ENCODE measurements at places on chromosomes 1 and 21.

DNA sequence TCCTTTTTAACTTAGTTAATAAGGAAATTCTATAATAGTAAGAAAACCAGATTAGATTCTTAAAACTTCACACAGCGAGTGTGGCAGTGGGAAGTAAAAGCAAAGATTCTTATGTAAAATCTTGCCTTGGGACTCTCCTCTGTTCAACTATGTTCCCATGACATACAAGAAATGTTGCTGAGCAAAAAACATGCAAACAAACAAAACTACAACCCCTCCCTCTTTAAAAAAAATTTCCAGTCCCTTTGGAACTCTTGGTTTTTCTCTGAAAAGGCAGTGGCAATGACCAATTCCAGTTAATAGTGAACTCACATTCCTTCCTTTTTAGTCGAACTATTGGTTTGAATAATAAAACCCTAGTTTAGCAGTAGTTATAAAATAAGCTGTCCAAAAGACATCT lies 453.1 kb upstream of the ZRANB2 start:
- no peak for DNase-seq

- DNase-seq: no peak
These were observed 2.3 kb downstream of the GPR137B start for GRCh38 chr1:236144446-236145150.

- no peak for DNase-seq
These were observed 3.5 kb upstream of the TTC22 start for GRCh38 chr1:54804471-54805132.

GRCh38 chr1:230011333-230012092 lies 55.5 kb upstream of the GALNT2 start:
- DNase-seq: no peak

DNA sequence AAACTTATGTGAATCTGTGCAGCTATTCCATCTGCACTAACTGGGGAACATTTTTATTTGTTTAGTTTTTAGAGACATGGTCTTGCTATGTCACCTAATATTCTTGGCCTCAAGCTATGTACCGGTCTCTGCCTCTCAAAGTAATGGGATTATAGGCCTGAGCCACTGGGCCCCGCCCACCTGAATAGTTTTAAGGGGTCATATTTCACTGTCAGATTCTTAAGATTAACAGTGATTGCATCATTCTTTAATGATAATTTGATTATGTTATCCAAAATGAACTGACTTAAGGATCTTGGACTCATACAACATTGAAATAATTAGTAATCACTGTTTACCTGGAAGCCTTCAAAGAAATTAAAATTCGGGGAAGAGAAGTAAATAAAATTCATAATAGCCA lies 12.6 kb upstream of the KLF18 start:
- DNase-seq: no peak
